ENCODE measurements at places on chromosomes 12 and 14.

DNA sequence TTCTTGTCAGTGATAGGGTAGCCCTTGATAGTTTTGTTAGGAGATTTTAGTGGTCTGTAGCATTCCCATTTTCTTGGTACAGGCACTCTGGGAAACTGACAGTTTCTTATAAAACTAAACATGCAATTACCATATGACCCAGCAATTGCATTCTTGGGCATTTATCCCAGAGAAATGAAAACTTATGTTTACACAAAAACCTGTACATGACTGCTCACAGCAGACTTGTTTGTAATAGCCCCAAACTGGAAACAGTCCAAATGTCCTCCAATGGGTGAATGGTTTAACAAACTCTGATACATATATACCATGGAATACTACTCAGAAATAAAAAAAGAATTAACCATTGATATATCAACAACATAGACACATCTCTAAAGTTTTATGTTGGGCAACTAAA is 75.5 kb downstream of the BORCS5 start:
- peak; percentile 76 for DNase-seq

DNA sequence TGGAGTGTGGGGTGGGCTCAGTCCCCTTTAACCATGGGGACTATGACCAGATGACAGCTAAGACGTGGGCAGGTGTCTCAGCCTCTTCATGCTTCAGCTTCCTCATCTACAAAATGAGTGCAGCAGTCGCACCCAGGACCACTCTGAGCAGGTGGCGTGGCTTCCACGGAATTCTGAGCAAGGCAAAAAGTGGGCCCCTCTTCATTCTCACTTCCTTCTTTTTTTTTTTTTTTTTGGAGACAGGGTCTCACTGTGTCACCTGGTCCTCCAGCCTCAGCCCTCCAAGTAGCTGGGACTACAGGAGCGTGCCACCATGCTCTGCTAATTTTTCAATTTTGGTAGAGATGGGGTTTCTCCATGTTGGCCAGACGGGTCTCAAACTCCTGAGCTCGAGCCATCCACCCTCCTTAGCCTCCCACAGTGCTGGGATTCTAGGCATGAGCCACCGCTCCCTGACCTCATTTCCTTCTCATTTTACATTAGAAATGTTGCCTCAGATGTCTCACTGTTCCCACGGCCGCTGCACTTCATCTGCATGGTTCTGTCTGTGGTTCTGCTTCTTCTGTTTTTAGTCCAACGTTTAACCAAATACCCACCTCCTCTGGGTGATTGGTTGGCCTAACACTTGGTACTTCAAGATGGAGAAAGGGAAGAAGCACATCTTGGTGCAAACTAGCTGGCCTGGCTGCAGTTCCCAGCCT is 41.3 kb upstream of the BCL7A start:
- peak; percentile 42 for DNase-seq

GRCh38 chr12:115866909-115867525 is 410.5 kb downstream of the MED13L start:
- DNase-seq: no peak

GRCh38 chr12:115383668-115384067 is 699.7 kb upstream of the TBX3 start:
- peak; percentile 80 for DNase-seq

DNA sequence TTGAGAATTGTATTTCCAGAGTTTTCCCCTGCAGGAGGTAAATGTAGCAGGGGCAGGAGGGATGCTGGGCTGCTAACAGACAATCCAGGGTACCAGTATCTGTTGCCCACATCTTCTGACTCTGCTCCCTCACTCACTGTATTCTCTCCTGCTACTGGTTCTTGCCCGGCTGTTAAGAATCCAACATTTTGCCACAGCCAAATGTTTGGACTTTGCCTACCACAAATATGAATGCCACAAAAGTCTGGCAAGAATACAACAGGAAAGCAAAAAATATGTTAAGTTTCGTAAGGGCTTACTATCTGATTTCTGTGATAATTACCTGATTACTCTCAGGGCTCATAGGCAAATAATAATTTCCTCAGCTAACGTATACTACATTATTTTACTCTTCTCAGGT is 160.0 kb downstream of the BCAT1 start:
- no peak for DNase-seq

DNA sequence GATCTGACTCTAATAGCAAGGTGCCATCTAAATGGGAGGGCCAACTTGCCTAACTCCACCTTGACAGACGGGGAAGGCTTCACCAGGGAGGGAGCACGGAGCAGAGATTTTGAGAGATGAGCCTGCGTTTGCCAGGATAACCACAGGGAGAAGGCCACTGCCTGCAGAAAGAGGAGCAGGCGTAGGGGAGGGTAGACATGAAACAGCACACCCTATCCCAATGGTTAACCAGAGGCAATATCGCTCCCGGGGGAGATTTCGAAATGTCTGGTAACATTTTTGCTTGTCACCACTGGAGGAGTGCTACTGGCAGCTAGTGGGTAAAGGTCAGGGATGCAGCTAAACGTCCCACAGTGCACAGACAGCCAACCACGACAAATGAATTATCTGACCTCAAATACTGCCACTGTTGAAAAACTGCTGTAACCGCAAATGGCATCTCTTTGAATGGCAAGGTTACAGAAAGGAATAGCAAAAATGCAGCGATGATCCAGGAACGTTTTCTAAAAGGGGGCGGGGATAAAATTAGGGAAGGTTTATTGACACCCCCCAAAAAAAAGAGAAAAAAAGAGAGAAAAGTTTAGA is 126.0 kb upstream of the ATF7IP start:
- peak; percentile 81 for DNase-seq

- peak; percentile 73 for DNase-seq
Measured at GRCh38 chr12:121801595-121802484, 2.0 kb upstream of the SETD1B start.
